Body of pancreas (tissue), 4 donors: ENCODE measurements at places on chromosomes 12 and 14. TPM values are rescaled to one million over a fixed set of nuclear protein-coding genes. Genes with fewer than 3 reads are reported as not detected.
A peak's percentile ranks its signal among the peaks of the same experiment; 100 is the strongest.

- DNase-seq, result no peak
These were observed 849.8 kb downstream of the TMTC2 start for GRCh38 chr12:83536496-83536895.

- no peak for DNase-seq
These were observed 42.2 kb upstream of the CAPRIN2 start for GRCh38 chr12:30796891-30797371.

GRCh38 chr14:22472935-22473854 is 115.8 kb downstream of the DAD1 start:
- peak; percentile 65 for DNase-seq

Gene CLEC6A
- not detected for total RNA-seq

Gene PRH1
- 106 TPM for total RNA-seq

Gene ADAM21
- not detected for total RNA-seq
